ENCODE measurements at places on chromosomes 3 and 15.

GRCh38 chr15:84702961-84703482 is 12.9 kb downstream of the SEC11A start:
- no peak for DNase-seq

DNA sequence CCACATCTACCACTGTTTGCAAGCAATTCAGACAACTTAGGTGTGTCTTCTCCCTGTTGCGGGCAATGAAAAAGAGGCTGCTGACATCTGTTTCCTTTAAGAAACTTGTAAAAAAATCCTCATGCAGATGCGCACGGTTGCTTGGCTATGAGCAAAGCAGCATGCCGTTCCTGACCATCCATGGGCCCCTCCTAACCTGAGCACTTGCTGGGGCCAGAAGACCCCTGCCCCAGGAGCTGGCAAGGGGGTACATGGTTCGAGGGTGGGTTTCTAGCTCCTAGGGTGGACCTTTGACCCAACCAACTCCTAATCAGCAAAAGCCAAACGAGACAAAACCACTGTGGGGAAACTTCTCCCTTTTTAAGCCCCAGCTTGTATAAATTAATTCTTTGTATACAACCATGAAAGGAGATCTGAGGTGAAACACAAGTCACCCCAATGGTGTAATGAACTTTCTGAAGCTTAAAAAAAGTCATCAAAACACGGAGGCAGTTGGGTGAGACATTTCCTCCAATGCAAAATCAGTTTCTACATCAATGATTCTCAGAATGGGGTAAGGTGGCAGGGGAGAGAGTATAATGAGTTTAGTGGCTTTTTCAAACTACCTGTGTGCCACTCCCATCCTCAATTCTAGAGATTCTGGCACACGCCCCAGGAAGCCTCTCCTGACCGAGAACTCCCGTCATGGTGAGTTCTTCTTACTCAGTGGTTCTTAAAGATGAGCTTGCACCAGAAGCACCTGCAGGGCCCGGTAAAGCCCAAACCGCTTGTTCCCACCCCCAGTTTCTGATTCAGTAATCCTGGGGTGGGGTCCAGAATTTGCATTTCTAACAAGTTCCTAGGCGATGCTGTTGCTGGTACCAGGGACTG is 44.1 kb downstream of the CPN2 start:
- no peak for DNase-seq

DNA sequence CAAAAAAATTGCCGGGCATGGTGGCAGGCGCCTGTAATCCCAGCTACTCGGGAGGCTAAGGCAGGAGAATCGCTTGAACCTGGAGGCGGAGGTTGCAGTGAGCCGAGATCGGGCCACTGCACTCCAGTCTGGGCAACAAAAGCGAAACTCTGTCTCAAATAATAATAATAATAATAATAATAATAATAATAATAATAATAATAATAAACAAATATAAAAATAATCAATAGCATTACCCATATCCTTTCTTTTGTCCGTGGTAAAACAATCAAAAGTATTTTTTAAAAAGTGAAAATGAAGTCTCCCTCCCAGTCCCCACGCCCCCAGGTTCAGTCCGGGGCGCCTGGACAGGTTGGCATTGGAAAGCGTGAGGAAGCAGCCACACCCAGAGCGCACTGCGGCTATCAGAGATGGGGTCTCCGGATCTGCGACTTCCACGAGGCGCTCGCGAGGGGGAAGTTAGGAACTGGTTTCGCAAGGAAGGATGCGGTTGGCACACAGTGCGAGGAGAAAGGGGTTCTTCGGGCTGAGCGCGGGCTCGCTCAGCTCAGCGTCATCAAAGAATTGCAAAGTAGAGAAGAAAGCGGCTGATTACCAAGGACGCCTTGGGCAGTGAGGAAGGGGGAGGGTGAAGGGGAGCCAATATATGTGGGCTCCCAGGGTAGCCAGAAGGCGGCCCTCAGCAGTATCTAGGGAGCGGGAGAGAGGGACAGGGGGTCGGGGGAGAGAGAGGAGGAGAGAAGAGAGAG is 69.5 kb upstream of the EPHB3 start:
- no peak for DNase-seq

DNA sequence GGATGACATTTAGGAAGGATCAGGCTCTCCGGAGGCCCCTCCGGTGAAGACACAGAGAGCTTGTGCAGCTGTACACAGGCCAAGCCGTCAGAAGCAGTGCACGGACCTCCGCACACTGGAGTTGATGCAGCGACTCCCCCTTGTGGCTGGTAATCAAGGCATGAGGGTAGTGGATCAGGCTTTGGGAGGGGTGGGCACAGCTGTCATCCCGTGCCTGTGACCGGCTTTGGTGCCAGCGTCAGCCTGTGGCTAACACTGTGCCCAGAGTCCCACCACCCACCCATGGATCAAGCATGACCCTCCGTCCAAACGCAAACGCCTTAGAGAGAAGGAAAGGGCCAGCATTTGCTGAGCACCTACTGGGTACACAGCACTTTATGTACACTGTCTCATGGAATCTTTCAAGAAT is 8.2 kb upstream of the GRIP2 start:
- peak; percentile 41 for DNase-seq

GRCh38 chr3:195401943-195402342 is 40.9 kb downstream of the ACAP2 start:
- no peak for DNase-seq

Data from stimulated activated CD4-positive, alpha-beta T cell treated with anti-CD3 and anti-CD28 coated beads, Interleukin-4, amount 100 ng/mL, for 24 hours (primary cell).